ENCODE measurements at places on chromosomes 5 and 9. TPM values are rescaled to one million over a fixed set of nuclear protein-coding genes. Genes with fewer than 3 reads are reported as not detected.

DNA sequence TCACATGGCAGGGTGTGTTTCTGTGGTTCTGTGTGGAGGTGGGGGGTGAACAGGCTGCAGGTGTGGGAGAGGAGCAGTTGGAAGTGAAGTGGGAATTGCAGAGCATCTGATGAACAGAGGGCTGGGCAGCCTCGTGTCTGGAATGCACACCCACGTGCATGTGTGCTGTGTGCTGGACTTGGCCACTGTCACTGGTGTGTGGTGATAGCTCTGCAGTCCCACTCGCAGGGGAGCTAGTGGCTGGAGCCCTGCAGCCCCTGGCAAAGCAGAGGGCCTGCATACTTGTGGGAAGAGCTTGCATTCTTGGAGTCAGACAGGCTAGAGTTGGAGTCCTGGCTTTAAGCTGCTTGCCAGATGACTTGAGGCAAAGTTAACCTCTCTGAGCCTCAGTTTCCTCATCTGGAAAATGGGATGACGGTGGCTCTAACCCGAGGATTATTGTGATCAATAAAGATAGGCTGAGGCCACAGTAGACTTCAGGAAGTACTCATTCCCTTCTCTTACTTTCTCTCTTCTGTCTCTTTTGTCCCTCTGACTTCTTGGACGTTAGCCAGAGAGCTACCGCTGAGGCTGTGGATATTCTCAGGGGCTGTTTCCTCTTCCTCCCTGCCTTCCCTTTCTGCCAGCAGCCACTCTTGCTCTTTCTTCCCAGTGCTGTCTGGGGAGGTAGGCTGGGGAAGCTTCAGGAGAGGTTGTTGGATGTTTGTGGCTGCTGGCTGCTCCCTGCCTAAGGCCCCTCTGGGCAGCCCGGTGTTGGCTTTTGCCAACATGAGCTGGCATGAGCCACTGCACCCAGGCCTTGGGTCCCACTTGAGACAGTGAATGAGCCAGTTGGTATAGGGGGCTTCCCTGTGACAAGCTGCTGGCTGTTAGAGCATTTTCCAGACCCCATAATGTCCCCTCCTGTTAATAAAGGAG, 18.3 kb downstream of the PSAT1 start:
- no peak for DNase-seq

DNA sequence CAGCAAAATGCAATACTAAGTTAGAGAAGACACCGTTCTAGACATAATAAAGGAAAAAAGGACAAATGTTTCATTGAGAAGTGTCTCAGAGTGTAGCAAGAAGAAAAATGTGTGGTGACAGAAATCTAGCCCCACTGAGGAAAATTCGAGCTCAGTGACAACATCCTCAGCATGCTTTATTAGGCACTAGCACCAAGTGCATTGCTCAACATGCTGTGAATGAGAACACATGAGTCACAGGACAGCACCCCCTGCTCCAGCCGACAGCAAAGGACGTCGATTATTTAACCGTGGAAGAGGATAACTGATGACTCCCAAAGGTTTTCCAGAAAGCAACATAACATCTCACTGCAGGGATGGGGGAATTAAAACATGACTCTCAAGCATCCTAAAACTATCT, 182.7 kb downstream of the GNAQ start:
- no peak for DNase-seq

Gene PCDHAC2
- polyA plus RNA-seq, result 0.96 TPM

Gene FYB1
- polyA plus RNA-seq, result 4.8 TPM

Gene OTP
- not detected for polyA plus RNA-seq

Gene ZMYND19
- polyA plus RNA-seq, result 20.7 TPM

Data from left renal pelvis (tissue), 4 donors.